Activated CD8-positive, alpha-beta T cell treated with anti-CD3 and anti-CD28 coated beads, Interleukin-2, amount 10 ng/mL, durations not matched to agents 7 days and 5 days (primary cell): ENCODE measurements at places on chromosomes 5 and 9. TPM values are rescaled to one million over a fixed set of nuclear protein-coding genes. Genes with fewer than 3 reads are reported as not detected.
A peak's percentile ranks its signal among the peaks of the same experiment; 100 is the strongest.

DNA sequence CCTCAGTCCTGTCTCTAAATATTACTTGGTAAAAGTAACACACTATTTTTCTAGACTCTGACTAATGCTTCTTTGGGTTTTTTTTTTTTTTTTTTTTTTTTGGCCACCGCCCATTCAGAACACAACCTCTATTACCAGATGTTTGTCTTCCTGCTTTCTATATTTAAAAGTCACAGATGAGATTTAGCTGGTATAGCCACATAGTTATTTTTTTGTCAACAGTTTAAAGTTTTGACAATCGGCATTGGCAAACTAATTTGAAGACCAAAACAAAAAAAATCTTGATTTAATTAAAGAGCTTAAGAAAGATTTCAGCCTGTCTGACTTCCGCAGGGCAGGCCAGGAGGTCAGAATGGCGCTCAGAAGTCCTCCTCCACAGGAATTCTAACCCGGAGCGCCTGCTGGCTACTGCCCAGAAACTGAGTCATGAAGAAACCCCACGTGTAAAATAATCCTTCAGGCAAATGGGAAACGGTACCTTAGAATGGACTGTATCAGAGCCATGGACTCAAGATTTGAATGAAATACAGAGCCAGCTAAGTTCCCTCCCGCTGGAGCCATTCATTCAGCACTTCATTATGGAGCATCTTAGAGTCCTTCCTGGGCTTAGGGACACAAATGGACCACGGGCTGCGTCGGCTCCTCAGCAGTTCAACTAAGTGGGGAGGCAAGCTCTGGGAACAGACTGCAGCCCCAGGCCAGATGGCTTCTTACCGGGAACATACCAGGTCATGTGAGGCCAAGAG lies 55.6 kb downstream of the PTPDC1 start:
- peaks cover 2% of the 10 kb centered on the region for H3K4me1 ChIP-seq
- no peak for DNase-seq
- H3K36me3 ChIP-seq = no peaks in the 10 kb centered on the region
- no peak overlapping the region for H3K4me3 ChIP-seq
- H3K27ac ChIP-seq = no peak overlapping the region
- peaks cover 4% of the 10 kb centered on the region for H3K27me3 ChIP-seq

The SPINK6 gene
- total RNA-seq = not detected

DNA sequence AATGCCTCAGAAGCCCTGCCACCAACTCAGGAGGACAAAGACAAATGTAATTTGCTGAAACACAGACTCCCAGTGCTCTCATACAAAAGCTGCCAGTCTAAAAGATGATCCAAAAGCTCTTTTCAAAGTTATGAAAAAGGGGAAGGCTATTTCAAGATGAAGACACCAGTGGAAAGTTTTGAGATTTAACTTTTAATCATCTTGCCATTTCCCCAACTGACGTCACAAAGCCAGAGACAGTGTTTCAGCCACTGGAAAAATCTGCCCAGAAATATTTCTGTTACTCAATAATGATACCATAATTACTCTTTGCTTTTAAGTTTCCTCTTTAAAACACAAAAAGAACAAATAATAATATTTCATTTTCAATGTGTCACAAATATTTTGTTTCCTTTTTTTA lies 20.9 kb downstream of the ENG start:
- H3K27me3 ChIP-seq = no peaks in the 10 kb centered on the region
- peaks cover 9% of the 10 kb centered on the region for H3K36me3 ChIP-seq
- H3K27ac ChIP-seq = no peak overlapping the region
- H3K4me1 ChIP-seq = peaks cover 17% of the 10 kb centered on the region
- no peak overlapping the region for H3K4me3 ChIP-seq

DNA sequence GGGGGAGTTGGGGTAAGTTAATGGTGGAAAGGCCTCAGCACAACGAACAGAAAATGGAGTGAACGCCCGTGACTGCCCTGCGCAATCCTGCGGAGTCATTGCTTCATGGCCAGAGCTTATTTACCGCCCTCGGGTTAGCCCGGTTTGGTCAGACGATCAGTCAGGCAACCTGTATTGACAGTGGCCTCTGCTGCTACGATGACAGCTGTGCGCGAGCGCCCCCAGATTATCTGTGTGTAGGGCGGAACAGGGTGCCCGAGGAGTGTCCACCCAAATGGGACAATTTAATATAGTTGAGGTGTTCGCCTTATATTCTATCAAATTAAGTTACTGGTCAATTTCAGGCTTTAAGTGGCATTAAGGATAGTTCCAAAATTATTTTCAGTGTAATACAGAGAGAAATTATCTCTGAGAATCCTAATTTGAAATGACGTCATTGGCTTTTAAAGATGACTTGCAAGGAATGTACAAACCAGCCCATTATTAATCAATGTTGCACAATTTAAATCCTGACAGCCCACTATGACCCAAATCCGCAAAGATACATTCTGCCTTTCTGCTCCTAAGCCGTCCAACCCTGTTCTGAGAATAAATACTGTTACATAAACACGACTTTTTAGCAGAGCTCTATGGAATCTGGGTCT lies 879 bp upstream of the UBQLN1 start:
- H3K27me3 ChIP-seq = no peaks in the 10 kb centered on the region
- peak overlapping the region; percentile 78 for H3K4me3 ChIP-seq
- H3K36me3 ChIP-seq = peaks cover 24% of the 10 kb centered on the region
- peak; percentile 70 for DNase-seq

The ZNF454 gene
- not detected for total RNA-seq

- no peaks in the 10 kb centered on the region for H3K4me1 ChIP-seq
- no peaks in the 10 kb centered on the region for H3K27me3 ChIP-seq
- DNase-seq = no peak
- no peak overlapping the region for H3K27ac ChIP-seq
- H3K36me3 ChIP-seq = no peaks in the 10 kb centered on the region
These were observed 102.4 kb upstream of the PJA2 start for GRCh38 chr5:109511980-109512734.

The PRDM9 gene
- total RNA-seq = not detected

DNA sequence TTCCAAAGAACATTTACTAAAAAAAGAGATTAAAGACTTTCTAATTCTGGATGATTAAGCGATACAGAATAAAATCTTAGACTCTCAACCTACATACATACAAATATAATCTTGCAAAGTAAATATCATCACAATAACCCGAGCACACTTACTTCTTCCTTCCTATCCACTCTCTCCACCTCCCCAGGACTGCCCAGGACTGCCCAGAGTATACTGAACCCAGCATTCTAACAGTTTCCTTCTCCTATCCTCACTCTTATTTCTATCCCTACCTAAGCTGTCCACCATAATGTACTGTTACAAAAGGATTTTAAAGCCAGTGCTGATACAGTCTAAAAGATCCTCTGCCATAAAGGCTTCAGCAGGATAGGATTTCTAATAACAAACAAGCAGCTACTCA lies 413.3 kb upstream of the POU5F2 start:
- H3K4me3 ChIP-seq = no peak overlapping the region
- H3K27me3 ChIP-seq = no peaks in the 10 kb centered on the region
- H3K4me1 ChIP-seq = no peaks in the 10 kb centered on the region
- no peak overlapping the region for H3K27ac ChIP-seq

- no peaks in the 10 kb centered on the region for H3K27me3 ChIP-seq
- H3K36me3 ChIP-seq = peaks cover 37% of the 10 kb centered on the region
- peaks cover 59% of the 10 kb centered on the region for H3K4me1 ChIP-seq
- peak overlapping the region; percentile 97 for H3K4me3 ChIP-seq
- H3K27ac ChIP-seq = peak overlapping the region; percentile 78
These were observed 813 bp downstream of the ERMP1 start for GRCh38 chr9:5832071-5832537.

DNA sequence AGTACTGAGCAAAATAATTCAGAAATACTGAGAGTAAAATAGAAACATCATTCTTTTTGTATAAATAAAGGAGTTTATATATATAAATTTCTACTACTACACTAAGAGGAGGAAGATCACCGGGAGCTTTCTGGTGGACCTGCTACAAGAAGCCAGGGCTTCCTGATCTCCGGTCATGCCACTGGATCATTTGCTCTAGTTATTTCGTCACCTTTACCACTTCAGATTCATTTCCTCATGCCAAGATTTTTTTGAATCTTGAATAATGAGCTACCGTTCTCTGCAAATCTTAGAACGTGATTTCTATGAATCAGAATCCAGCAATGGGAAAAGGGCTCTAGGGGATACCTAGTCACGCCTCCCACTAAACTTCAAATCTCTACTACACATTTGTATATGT lies 51.9 kb upstream of the TBC1D9B start:
- DNase-seq = no peak
- H3K27me3 ChIP-seq = no peaks in the 10 kb centered on the region
- H3K27ac ChIP-seq = no peak overlapping the region

The DND1 gene
- total RNA-seq = 3.1 TPM

The LPAR1 gene
- not detected for total RNA-seq

The OR1J4 gene
- total RNA-seq = not detected

- no peaks in the 10 kb centered on the region for H3K36me3 ChIP-seq
- no peak overlapping the region for H3K27ac ChIP-seq
- no peak overlapping the region for H3K4me3 ChIP-seq
- no peaks in the 10 kb centered on the region for H3K27me3 ChIP-seq
These were observed 8.0 kb downstream of the ARL10 start for GRCh38 chr5:176373100-176373818.

DNA sequence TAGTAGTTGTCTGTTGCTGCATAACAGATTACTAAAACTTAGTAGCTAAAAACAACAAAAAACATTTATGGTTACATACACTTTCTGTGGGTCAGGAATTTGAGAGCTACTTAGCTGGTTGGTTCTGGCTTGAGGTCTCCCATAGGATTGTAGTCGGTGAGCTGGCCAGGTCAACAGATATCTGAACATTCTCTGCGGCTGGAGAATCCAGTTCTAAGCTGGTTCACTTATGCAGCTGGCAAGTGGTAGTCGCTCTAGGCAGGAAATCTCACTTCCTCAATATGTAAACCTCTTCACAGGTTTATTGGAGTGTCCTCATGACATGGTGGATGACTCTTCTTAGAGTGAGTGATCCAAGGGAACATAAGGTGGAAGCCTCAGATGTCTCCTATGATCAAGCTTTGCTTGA lies 65.7 kb upstream of the TNFAIP8 start:
- no peak for DNase-seq
- H3K4me1 ChIP-seq = peaks cover 90% of the 10 kb centered on the region
- H3K27ac ChIP-seq = peak overlapping the region; percentile 94
- peak overlapping the region; percentile 48 for H3K4me3 ChIP-seq
- H3K36me3 ChIP-seq = peaks cover 76% of the 10 kb centered on the region

GRCh38 chr9:124078641-124079040 lies 67.1 kb downstream of the LHX2 start:
- DNase-seq = no peak
- H3K27ac ChIP-seq = no peak overlapping the region
- no peaks in the 10 kb centered on the region for H3K36me3 ChIP-seq
- peaks cover 13% of the 10 kb centered on the region for H3K27me3 ChIP-seq

- H3K4me1 ChIP-seq = peaks cover 2% of the 10 kb centered on the region
- no peak for DNase-seq
- H3K36me3 ChIP-seq = no peaks in the 10 kb centered on the region
- peaks cover 11% of the 10 kb centered on the region for H3K27me3 ChIP-seq
- H3K4me3 ChIP-seq = no peak overlapping the region
These were observed 43.9 kb downstream of the BOD1 start for GRCh38 chr5:173572431-173573125.

- H3K27ac ChIP-seq = no peak overlapping the region
- H3K4me3 ChIP-seq = no peak overlapping the region
- H3K27me3 ChIP-seq = no peaks in the 10 kb centered on the region
- no peaks in the 10 kb centered on the region for H3K4me1 ChIP-seq
These were observed 207.1 kb downstream of the ICE1 start for GRCh38 chr5:5629607-5629978.

GRCh38 chr9:37919956-37920335 lies 16.0 kb upstream of the SLC25A51 start:
- H3K4me1 ChIP-seq = peaks cover 2% of the 10 kb centered on the region
- H3K4me3 ChIP-seq = no peak overlapping the region
- no peak overlapping the region for H3K27ac ChIP-seq
- no peaks in the 10 kb centered on the region for H3K36me3 ChIP-seq
- no peaks in the 10 kb centered on the region for H3K27me3 ChIP-seq
- no peak for DNase-seq

The NIPAL4 gene
- total RNA-seq = not detected

The HRCT1 gene
- total RNA-seq = not detected

GRCh38 chr5:123438902-123439301 lies 15.7 kb upstream of the CEP120 start:
- H3K4me3 ChIP-seq = no peak overlapping the region
- H3K4me1 ChIP-seq = peaks cover 2% of the 10 kb centered on the region
- H3K36me3 ChIP-seq = no peaks in the 10 kb centered on the region
- DNase-seq = no peak
